CD4-positive, alpha-beta T cell treated with Interleukin-21 for 1 hour (primary cell): ENCODE measurements at places on chromosomes 2 and 18.

DNA sequence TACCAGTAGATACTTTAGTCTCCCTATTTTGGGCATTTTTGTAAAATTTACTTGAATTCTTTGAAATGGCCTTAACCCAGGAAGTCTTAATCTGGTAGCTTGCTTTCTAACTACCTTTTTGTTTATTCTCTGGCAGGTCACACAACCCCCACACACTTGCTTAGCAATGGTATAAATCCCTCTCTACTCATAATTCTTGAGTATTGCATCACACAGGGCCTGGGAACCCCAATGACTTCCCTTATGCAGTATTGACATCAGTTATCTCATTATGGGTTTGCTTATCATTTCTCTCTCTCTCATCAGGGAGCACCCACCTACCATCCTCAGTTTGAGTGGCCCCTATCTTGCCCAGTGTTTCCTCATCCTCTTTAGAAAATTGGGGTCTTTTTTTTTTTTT, 207.1 kb downstream of the KCNS3 start:
- no peak for DNase-seq

GRCh38 chr2:212141499-212141898, 397.1 kb downstream of the ERBB4 start:
- no peak for DNase-seq

GRCh38 chr2:239401881-239402233, 1.0 kb upstream of the HDAC4 start:
- DNase-seq: no peak

- no peak for DNase-seq
Measured at GRCh38 chr2:3434654-3435053, 55.2 kb downstream of the TRAPPC12 start.

- no peak for DNase-seq
Measured at GRCh38 chr2:198424112-198424511, 619.7 kb downstream of the PLCL1 start.

GRCh38 chr2:197950724-197951123, 146.3 kb downstream of the PLCL1 start:
- no peak for DNase-seq

GRCh38 chr2:124001696-124002430, 23.2 kb upstream of the CNTNAP5 start:
- DNase-seq: no peak

DNA sequence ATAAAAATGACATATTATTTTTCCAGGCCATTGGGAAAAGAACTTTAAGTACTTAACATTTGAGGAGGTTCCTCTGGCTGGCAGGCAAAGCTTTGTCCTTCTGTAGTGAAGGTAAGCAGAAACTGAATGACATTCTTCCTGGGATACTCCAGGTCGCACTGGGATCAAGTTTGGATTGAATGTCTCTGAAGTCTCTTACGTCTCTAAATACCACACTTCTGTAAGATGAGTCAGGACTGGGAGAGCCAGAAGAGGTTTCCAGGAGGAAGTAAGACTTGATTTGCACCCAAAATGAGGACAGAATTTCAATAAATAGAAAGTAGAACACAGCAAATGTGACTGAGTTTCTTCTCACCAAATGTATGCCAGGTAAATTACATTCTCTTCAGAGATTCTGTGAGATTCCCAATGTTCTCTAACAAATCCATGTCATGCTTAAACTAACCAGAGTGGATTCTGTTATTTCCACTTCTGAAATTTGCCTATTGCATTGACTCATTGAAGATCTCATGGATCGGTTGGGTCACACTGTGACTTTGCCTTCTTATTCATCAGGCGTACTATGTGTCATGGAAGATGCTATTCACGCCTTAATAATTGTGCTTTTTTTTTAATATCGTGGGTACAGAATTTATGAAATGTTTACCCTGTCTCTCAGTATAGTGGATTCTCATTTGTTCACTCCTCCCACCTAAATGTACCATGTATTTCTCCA, 25.5 kb upstream of the VIT start:
- DNase-seq: no peak

GRCh38 chr2:322326-322725, 34.4 kb upstream of the ALKAL2 start:
- DNase-seq: no peak

DNA sequence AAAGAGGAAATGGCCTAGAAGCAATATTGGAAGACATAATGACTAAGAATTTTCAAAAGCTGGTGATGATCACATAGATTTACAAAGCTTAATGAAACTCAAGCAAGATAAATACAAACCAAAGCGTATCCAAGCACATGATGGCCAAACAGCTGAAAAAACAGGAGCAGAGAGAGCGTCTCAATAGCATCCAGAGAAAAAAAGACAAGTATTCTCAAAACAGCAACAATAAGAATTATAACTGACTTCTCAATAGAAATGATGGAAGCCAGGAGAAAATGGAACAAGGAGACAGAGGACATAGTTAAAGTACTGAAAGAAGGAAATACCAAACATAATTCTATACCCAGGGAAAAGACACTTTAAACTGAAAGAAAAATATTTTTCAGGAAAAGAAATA, 437.2 kb upstream of the TNP1 start:
- no peak for DNase-seq

- no peak for DNase-seq
Measured at GRCh38 chr18:64399566-64399965, 250.7 kb upstream of the LINC00305 start.

DNA sequence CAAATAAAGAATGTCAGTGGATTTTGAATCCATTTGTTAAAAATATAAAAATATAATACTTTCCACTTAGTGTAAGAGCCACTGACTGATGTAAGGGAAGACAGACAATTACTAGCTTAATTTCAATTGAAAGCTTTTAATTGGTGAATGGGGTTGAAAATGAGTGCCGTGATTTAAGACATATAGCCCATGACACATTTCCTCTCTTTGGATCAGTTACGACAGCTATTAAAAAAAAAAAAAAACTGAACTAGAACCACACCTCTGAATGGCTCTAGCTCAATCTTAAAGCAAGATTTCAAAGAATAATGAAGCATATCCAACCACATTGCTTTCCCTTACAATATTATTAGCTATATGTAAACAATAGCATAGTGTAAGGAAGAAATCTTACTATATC, 44.0 kb downstream of the CIB4 start:
- DNase-seq: no peak

DNA sequence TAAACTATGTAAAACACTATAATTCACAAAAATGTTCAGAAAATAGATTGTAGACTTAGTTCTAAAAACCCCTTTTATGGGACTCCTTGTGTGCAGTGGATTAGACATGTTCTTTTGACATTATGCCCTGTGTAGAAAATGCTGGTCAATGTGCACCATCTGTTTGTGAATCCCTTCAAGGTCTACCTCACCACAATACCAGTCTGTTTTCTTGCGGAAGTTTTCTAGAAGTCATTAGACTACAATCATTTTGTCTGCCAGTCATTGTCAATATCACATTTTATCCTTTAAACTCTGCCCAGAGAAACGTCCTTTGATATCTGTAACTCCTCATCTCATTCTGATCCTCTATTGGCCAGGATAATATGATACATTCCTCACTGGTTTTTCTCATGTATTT, 7.8 kb downstream of the ITGA4 start:
- no peak for DNase-seq

DNA sequence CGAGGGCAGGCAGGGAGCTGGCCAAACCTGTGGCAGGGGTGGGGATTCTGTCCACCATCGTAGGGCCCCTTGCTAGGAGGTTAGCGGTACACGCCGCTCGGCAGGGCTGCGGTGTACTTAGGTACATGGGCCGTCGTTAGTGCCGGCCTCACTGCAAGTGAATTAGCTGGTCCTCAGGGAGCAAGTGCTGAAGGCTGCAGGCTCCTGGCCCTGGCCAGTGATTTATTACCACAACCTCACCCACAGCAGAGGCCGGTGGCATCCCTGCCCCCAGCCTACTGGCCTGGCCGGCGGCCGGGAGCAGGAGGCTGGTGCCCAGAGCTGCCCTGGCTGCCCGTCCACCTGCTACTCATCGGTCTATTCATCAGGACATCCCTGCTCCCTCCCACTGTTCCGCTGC, 19.6 kb upstream of the PTMA start:
- DNase-seq: no peak

DNA sequence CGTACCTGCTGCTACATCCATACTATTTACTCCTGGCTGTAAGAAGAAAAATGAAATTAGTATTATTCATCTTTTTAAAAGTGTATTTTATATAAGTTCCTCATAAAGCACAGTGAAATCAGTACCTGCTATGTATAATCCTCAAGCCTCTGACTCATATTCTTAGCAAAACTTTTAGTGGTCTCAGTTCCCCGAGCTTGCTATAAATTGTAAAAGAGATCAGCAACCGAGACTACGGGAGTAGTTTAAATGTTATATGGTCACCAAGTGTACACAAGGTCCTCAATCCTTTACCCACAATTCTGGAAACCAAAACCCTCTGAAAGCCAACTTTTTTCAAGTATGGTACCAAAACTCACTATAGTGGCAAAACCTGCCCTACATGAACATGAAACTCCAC, 24.2 kb downstream of the PRPF40A start:
- DNase-seq: no peak

DNA sequence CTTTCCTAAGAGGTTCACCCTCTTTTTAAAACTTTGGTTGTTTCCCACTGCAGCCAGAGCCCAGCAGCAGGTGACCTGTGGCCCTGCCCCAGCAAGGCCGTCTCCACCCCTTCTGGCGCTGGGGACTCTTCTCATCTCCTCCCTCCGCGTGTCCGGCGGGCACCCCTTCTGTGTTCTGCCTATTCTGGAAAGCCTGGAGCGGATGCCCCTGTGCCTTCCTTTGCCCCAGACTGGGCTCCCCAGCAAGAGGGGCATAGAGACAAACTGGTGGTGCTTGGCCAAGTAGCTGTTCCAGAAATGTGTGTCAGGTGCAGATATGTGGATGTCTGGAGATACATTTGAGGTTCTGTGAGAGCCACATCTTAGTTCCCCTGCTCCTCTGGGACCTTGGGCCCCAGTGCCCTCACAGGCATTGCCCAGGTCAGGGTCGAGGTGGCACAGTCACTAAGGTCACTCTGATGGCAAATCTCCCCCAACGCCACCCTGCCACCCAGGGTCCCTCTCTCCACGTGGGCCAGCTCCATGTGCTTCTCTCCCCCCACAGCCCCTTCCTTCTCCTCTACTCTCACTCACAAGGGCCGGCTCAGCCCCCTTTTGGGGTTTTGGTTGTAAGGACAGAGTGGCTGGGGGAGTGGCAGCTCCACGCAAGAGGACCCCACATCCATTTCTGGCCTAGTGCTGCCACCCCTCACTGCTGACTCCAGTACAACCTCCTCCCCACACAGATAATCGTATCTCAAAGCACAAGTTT, 35.5 kb upstream of the TAF1B start:
- DNase-seq: no peak

DNA sequence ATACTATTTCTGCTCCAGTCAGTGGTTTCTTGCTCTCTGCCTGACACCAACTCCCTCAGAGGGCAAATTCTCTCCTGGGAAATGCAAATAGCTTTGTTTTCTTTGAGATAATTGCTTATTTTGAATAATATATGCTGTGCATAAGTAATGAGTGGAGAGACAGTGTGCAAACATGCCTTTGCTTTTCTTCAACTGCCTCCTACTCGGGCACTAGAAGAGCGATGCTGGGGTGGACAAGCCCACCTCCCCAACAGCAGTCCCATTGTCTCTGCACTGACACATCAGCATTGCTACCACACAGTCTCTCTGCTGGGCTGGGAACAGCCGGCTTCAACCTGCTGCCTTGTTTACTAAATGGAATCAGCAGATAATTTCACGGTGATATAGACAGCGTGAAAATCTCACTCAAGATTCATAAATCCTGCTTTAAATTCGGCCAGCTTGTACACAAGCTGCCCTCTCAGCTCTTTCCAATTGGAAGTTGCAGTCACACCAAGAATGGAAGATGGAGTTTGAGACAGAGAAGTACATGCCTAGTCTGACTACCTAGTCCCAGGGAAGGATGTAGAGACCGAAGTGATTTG, 694.5 kb downstream of the TDRD15 start:
- DNase-seq: no peak

DNA sequence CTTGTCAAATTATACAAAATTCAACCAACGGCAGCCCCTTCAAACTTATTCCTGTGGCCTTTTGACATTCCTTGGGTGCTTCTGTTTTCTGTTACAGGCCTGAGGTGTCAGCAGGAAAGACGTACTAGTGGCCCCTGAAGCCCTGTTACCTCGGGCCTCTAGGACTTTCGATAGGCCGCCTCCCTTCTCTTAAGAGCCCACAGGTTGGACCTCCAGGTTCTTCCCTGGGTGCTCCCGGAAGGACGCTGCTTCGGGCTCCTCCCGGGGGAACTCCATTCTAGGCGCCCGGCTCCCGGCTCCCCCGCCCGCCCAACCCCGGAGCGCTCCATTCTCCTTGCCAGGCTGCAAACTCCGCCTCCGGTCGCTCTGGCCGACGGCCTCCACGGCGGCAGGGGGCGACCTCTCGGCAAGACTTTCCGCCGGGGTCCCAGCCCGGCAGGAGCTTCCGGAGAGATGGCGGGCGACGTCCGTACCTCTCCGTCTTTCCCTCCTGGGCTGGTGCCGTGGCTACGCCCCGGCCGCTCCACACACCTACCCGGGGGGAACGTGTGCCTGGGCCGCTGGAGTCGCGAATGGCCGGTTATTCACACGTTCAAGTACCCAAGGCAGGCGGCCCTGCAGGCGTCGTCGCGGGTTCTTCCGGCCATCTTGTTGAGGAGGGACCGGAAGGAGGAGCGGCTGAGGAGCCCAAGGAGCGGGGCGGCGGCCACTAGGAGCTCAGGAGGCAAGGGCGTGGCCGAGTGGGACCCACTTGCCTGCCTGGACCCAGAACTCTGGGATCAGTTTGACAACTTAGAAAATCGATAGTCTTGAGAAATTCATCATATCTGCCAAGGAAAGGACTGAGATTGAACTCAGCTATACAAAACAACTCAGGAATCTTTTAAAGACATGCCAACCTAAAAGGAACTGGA, 27.5 kb downstream of the BOLA3 start:
- peak; percentile 86 for DNase-seq

DNA sequence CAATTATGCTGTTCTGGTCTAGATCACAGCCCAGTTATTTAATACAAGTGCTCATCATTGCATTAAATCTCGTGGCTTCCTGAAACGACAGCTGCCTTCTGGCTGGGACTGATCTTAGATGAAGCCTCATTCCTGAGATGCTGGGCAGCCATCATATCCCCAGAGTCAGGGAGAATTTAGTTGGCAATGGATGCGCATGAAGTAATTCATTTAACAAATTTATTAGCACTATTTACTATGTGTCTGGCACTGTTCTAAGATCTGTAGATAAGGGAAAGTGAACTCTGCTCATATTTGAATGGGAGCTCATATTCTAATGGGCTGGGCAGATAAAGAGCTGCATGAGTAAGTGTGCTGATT, 244.7 kb downstream of the KCNS3 start:
- no peak for DNase-seq

GRCh38 chr2:142134911-142135310, 4.1 kb upstream of the LRP1B start:
- DNase-seq: no peak

GRCh38 chr2:118841828-118842461, 5.5 kb downstream of the EN1 start:
- no peak for DNase-seq

GRCh38 chr2:127134833-127135830, 28.2 kb upstream of the BIN1 start:
- DNase-seq: no peak

- DNase-seq: no peak
Measured at GRCh38 chr2:155846259-155846658, 486.3 kb downstream of the NR4A2 start.
